ENCODE measurements at places on chromosomes 2 and 18.

DNA sequence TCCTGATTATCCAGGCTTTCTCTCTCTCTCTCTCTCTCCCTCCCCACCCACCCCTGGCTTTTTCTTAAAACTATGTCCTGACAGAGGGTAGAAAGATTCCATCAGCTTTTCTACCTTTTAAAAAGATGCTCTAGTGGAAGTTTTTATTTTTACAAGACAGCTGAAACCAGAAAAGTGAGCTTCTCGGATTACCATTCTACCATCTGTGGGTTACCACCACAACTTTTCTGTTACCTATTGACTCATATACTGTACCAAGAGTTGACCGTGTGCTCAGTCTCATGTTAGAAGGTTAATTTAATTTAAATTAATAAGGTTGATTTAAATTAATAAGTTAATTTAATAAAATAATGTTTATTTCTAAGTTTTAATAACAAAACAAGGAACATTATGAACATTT lies 137.6 kb downstream of the UPP2 start:
- no peak for DNase-seq

GRCh38 chr18:76992226-76993084 lies 140.1 kb downstream of the MBP start:
- DNase-seq, result no peak

DNA sequence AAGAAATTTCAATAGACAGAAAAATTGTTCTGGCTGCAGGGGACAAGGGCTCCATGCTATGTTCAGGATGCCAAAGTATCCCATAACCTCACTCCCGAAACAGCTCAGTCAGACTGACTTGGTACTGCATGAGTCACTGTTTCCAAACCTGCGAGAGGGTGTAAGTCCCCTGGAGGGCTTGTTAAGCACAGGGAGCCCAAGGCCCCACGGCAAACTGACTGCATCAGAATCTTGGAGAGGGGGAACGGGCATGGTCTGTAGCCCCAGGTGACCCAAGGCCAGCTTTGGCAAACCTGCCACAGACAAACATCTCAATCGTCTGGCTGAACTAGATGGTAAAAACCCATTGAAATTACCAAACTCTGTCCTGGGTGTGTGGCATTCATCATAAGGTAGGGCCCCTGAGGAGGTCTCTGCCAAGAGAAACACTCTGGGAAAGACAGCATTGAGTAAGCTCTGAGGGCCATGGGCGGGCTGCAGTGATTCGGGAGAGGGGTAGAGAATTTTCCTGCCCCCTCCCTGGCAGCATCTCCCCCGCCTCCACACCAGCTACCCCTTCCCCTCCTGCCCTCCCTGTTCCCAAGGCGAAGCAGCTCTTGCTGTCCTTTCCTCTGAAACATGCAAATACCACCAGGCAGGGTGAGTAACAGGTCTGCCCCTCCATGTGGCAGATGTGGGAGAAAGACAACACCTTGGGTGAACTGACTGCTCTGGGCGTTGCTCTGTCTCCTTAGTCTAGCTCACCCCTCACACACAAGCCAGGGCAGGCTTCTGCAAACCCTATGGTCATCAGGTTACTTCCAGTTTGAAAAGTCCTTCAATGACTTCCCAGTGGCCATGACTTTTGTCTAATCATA lies 274.7 kb upstream of the SIX2 start:
- DNase-seq, result no peak

- peak; percentile 97 for DNase-seq
Observed at GRCh38 chr2:203656522-203657287, 49.7 kb upstream of the CD28 start.

GRCh38 chr2:108916796-108917421 lies 72.1 kb downstream of the EDAR start:
- no peak for DNase-seq

GRCh38 chr2:31216734-31217133 lies 581 bp downstream of the CAPN14 start:
- DNase-seq, result peak; percentile 33

DNA sequence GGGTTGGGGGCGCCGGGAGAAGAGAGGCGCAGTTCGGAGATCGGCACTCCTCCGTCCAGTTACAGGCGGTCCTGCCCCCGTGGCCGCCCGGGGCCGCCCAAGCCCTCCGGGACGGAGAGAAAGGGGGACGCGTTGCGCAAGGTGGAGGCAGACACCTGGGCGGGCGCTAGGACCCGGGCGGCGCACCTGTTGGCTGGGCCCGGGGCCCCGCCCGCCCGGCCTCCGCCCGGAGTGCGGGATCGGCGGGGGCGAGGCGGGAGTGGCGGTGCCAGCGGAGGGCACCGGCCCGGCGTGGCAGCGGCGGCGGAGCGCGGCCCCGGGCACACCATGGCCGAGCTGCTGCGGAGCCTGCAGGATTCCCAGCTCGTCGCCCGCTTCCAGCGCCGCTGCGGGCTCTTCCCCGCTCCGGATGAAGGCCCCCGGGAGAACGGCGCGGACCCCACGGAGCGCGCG lies at the start of gene SGPP2:
Gene SGPP2, plus strand, starts transcription at position 268 of the 453 bp plus-strand sequence. Its CDS starts 60 bp downstream, at position 328.
- DNase-seq, result no peak

DNA sequence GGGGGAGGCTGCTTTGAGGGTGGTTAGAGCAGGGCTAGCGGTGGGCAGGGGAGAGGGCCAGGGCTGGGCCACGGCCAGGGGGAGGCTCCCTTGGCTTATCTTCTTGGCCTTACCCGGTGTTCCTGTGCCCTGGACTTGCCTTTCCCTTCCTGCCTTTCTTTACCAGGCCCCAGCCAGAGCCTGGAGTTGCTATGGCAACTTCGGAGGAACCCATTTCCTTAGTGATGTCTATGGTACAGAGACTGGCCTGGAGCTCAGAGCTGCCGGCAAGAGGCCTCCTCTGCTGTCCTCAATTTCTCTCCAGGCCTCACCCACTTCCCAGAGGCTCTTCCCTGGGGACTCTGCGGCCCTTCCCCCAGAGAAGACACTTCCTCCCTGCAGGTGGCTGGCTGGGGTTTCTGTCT lies 11.5 kb downstream of the SPEG start:
- DNase-seq, result no peak

- peak; percentile 68 for DNase-seq
Observed at GRCh38 chr2:239401881-239402233, 1.0 kb upstream of the HDAC4 start.

- DNase-seq, result peak; percentile 24
Observed at GRCh38 chr18:50659091-50660003, 99.5 kb downstream of the MAPK4 start.

DNA sequence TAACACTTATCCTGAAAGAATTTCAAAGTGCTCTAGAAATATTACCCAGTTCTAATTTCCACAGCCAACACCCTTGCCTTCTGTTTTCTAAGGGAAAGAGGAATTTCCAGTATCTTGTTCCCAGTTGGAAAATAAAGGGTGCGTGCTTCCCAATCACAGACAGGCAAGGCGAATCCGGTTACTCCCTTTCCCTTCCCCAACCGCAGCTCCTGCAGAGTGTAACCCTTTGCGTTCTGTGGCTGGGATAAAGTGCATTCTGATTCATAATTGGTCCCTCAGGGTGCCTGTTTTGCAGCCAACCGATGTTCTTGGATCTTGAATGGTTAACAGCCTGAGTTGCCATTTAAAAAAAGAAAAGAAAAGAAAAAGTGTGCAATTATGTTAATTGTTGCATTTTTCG lies 40.6 kb upstream of the PGAP1 start:
- DNase-seq, result no peak

DNA sequence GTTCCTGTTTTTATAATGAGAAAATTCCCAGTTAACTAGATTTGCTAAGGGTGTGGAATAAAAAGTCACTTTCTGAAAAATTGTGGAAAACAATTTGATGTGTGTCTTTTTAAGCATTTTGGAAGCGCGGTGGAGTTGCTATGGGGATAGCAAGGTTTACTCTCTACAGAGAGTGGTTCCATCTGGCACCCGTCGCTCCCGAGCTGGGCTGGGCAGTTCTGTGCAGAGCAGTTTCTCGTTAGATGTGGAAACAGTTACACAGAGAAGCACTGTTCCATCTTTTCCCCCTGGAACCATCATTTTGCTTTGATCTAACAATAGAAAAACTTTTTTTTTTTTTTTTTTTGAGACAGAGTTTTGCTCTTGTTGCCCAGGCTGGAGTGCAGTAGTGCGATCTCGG lies 17.4 kb downstream of the LDLRAD4 start:
- no peak for DNase-seq

DNA sequence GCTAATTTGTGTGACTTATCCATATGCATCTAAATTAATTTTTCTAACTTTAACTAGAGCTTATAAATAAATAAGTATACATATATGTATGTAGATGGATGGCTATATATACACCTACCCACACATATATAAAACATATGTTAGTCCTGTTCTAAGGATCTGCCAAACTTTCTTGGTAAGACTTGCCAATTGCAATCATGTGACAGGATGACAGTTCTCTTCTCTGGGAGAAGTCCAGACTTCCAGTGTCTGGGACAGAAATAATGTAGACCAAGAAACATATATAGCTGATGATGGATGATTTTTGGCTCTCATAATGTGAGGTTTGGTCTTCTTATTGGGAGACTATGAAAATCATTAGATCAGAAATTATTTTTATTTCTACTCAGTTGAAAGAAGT lies 30.6 kb upstream of the NR4A2 start:
- DNase-seq, result no peak

GRCh38 chr18:77157312-77157711 lies 24.7 kb upstream of the MBP start:
- no peak for DNase-seq

DNA sequence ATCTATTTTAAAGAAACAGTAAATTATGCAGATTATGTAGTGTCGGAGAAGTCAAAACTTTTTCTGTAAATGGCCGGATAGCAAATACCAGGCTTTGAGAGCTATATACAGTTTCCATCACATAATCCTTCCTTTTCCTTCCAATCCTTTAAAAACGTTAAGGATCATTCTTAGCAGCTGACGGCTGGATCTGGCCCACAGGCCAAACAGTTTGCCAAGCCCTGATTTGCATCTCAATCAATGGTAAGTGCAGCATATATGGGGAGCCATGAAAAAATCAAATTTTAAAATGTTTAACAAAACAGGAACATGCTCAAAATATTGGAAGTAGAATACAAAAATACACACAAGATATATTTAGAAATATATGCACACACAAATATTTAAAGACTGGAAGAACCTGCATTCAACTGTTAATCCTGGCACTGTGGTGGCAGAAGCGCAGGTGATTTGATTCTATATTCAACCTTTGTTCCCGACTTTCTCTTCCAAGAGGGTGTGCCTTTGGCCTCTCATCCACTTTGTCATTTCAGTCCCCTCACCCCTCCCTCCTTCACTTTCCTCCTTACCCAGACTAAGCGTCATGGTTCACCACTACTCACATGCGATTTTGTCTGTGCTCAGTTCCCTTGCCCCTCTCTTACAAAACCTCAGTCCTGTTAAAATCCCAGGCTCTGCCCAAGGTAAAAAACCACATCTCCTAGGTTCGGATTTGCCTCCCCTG lies 27.3 kb downstream of the NDUFA10 start:
- DNase-seq, result no peak

DNA sequence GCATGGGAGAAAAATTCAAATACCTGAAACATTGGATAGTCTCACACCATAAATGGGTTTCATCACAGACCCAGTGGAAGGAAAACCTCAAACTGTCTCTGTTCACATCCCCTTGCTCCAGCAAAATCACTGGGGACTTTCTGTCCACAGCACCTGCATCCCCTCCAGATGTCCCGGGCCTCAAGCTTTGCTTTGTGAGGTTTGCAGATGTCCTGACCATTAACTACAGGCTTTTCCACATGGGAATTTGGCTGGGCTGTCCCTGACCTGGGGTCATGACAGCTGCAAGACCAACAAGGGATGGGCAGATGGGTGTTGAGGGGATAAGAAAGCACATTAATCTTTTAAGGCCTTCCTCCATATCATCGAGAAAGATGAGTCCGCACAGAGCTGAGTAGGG lies 427.9 kb downstream of the TXNL1 start:
- no peak for DNase-seq

DNA sequence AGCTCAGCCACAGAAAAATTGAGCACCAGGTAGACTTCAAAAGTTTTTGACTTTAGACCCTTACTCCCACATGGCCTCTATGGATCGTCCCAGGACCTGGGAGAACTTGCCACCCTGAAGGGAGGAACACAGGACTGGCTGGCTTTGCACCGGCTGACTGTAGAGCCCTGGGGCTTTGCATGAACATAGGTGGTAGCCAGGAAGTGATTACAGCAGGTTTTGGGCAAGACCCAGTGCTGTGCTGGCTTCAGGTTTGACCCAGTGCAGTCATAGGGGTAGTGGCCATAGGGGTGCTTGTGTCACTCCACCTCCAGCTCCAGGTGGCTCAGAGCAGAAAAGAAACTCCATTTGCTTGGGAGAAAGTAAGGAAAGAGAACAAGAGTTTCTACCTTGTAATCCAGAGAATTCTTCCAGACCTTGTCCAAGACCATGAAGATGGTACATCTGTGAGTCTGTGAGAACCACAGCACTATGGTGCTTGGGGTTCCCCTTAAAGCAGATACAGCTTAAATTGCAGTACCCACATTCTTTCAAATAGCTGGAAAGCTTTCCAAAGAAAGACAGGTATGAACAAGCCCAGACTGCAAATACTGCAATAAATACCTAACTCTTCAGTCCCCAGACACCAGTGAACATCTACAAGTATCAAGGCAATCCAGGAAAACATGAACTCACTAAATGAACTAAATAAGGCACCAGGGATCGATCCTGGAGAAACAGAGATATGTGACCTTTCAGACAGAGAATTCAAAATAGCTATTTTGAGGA lies 13.0 kb upstream of the SESTD1 start:
- DNase-seq, result no peak

- no peak for DNase-seq
Observed at GRCh38 chr2:49914281-49914680, 760.0 kb upstream of the FSHR start.

DNA sequence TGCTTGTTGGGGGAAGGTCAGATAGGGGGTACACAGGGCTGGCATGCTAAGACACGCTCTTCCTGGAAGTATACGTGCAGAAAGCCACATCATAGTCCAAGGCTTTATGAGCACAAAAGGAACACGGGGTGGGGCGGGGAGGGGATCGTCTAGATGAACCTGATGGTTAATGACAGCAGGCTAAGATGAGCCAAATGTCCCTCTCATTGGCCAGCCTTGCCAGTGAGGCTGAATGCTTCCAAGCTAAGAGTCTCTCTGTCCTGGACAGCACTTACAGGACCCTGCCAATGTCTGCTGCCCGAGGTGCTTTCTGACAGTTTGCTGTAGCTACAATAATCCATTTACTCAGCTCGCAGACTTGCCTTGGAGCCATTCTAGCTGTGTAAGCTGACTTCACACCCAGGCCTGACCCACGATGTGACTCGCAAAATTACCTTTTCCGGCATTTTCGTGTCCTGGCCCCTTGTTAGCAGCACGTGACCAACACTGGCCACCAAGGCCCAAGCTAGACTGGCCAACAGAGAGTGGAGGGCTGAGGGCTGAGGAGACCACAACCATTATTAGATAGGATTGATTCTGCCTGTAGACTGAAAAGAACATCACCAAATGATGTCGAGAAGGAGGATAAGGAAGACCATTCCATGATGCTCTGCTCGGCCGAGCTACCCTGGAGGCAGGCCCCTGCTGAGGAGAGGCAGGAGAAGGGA lies 84.2 kb downstream of the MALT1 start:
- DNase-seq, result no peak

- DNase-seq, result no peak
Observed at GRCh38 chr2:30301551-30301950, 70.2 kb downstream of the LBH start.
